Pancreas (tissue), 10 donors: ENCODE measurements at places on chromosomes 5 and 9.

DNA sequence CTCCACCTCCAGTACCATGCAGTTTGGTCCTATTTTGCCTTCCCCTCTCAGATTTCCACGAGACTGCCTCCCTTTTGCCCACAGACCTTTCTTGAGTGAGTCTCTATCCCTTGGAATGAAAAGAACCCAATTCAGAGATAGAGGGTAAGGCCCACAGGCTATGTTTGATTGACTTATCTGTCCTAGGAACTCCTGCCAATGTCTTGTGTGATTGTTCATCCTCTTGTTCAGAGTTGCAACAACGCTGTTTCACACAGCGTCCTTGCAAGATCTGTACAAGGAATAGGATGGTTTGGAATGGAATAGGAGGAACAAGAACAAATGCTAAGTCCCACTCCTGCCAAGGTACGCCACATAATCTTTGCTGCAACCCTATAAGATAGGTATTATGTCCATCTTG lies 142.2 kb upstream of the ABCA1 start:
- DNase-seq: no peak

DNA sequence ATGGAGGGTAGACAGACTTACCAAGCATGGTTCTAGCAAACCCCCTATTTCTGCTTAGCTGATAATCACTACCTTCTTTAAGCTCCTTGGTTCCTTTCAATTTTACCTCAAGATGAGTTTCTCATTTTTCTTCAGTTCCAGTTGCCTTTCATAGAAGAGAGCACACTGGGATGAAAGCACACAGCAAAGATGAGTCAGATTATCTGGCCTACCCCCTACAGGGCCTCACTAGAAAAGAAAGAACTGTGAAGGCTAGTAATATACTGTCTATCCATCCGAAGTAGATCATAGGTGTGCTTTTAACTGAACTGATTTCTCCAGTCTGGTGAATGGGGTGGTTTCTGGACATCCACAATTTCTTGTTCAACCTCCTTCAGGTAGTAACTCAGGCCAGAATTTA lies 122.5 kb downstream of the TRPM3 start:
- no peak for DNase-seq

DNA sequence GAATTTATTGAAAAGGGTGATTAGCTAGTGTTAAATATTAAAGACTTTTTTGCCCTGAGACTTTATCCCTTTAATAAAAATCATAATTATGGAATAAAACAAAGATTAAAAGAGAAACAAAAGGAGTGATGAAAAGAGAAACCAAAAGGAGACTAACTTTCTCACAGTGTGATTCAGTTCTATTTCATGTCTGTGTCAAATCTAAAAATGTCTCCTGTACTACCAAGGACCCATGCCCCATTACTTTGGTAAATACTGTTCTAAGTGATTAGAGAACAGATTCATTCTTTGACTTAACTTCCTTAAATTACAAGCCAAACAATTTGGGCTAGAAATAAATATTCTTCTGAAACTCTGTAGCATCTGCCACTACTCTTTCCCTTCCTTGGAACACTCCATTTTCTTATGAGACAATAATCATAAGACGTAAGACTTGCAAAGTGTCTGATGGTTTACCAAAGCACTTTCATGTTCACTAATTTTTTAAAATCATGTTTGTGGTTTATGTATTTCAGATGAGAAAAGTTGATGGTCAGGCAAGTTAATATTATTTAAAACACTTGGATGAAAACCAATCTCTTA lies 319.0 kb downstream of the EBF1 start:
- DNase-seq: no peak

GRCh38 chr5:37272511-37272910 lies 23.3 kb upstream of the CPLANE1 start:
- no peak for DNase-seq
